ENCODE measurements at places on chromosomes 1 and 21.

DNA sequence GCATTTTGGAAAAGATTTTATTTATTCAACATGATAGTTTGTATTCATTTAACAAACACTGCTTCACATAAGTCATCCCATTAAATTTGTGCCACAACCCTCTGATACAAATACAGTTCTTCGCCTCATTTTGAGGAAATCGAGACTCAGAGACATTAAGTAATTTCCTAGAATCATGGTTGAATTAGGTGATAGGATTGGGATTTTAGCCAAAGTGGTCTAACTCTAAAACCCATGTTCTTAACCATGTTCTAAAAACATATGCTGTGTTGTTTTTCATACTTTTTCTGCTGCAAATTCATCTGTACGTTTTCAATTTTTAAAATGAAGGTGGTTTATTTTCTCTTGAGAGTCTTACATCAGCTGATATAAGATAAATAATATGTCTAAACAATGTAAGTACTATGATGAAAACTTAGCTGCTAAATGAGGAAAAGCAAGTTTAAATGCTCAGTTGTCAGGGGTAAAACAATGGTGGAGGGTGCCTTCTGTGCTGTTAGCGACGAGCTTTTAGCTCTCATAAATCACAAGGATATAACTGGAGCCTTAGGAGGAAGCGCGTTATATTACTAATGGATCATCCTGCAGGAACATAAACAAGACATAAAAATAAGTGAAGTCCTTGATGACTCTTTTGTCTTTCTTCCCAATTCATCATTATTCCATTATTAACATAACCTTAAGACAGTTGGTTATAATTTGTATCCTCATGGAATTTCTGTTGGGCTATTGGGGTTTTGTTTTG lies 97.7 kb downstream of the CACHD1 start:
- no peak for DNase-seq

- DNase-seq: peak; percentile 78
These were observed 112.3 kb downstream of the AK5 start for GRCh38 chr1:77394166-77394565.

- DNase-seq: no peak
These were observed 220.6 kb upstream of the PKN2 start for GRCh38 chr1:88463401-88463985.

GRCh38 chr1:39418236-39418635 lies 73.2 kb upstream of the BMP8A start:
- no peak for DNase-seq

DNA sequence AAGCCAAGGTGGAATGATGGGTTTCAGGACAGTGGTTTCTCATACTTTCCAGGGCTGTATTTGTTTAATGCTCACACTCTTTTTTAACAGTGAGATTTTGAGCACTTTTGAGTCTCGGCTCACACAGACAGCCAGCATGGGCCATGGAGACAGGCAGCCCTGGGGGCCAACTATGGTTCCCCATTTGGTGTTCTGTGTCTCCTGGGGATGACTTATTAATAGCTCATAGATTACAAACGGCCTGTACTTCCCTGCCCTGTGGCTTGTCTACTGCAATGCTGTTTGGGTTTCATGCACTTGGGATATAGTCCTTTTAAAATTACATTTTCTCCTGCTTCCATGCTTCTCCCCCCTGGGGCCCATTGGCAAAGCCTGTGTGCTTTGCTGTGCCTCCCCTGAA lies 178.3 kb downstream of the KCNJ6 start:
- no peak for DNase-seq

DNA sequence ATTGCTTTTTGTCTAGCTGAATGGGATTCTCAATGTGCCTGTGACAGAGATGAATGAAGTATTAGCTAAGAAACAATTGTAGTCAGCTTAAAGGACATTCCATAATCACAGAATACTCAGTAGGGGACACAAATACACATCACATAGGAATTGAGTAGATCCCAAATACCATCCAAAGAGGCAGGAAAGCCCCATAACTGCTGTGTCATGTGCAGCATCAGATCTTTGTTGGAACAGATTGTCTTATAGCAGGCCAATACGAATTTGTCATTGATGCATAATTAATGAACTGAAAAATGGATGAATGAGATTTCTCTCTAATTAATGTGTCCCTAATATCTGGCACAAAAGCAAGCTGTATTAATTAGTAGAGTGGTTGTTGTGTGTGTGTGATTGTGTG lies 82.3 kb upstream of the S1PR1 start:
- DNase-seq: no peak

DNA sequence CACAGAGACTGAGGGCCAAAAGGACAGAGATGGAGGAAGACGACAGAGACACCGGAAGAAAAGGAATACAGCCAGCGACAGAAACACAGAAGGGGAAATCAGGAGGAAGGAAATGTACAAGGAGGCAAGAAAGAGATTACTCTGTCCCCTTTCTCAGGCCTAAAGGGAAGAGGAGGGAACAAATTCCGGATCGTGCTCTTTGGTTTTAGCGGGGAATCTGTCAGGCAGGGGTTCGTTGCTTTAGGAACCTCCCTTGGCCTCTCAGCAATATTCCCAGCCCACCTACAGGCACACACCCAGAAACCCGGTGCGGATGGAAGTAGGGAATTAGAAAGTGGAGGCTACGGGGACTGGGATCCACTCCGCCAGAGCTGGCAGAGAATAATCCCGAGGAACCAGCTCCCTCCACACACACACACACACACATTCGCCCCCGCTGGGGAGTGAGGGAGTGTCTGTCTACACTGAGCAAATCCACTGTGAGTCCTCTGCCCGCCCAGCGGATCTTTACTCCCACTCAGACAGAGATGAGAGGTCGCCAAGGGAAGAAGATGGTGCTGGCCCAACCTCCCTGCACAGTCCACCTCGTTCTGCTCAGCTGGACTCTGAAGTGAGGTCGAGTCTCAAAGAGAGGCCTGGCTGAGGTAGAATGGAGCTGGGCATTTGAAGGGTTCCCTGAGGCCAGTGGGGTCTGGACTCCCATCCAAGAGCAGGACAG lies 5.7 kb downstream of the TAL1 start:
- no peak for DNase-seq

GRCh38 chr21:44709426-44710293 lies 1.7 kb downstream of the TSPEAR start:
- peak; percentile 10 for DNase-seq

DNA sequence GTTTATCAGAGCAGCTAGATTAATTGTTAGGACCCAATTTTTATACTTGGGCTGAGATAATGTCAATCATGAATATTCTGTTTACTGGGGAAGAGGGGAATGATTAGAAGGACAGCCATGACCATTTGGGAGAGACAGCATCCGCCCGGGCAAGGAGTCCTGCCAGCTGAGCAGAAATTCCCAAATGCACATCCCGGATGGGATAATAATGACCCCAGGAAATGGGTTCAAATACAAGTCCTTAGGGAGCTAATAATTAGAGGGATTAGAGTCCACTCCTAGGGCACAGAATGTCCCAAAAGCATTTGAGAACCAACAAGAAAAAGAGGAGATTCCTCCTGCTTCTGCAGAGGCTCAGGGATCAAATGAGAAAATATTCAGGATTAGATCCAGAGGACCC lies 115.9 kb downstream of the LRRC53 start:
- DNase-seq: no peak

- DNase-seq: no peak
These were observed 54.0 kb upstream of the IFFO2 start for GRCh38 chr1:19010503-19010902.

DNA sequence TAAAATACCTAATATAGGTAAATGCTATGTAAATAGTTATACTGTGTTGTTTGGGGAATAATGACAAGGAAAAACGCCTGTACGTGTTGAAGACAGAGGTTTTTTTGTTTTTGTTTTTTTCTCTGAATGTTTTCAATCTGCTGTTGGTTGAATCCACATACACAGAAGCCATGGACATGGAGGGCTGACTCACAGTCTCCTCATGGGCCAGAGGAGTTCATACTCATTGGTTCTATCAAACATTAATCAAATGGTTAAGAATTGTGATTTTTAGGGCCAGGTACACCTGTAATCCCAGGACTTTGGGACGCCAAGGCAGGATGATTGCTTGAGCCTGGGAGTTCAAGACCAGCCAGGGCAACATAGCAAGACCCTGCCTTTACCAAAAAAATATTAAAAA lies 20.5 kb downstream of the MIER1 start:
- no peak for DNase-seq

- DNase-seq: no peak
These were observed 103.3 kb upstream of the KCNK2 start for GRCh38 chr1:214979191-214979590.

DNA sequence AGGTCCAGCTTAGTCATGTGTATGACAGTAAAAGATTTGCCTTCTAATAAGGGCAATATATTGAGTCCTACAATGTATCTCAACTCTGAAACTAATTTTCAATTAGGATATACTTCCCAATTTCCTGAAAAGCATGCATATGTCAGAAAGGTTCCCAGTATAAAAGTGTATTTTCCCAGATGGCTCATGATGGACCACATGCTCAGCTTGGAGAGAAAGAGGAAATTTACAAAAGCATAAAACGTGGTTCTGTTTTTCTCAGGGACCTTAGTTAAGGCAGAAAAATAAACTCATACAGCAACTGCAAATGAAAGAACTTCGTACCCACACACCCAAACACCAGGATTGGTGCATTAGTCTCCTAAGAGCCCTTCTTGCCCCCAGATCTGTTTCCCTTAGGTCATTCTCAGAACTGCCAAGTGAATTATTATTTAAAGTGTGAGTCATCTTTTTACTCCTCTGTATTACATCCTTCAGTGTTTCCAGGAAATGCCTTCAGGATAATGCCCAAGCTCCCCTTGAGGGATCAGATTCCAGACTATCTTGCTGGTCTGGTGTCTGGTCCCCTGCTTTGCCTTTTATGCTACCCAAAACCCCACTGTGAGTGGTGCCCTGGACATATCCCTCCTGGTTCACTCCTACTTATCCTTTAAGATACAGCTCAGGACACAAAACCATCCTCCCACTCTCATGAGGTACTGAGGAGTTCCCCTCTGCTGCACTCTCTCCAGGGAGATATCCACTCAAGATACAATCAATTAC lies 57.4 kb downstream of the SSX2IP start:
- DNase-seq: peak; percentile 80

DNA sequence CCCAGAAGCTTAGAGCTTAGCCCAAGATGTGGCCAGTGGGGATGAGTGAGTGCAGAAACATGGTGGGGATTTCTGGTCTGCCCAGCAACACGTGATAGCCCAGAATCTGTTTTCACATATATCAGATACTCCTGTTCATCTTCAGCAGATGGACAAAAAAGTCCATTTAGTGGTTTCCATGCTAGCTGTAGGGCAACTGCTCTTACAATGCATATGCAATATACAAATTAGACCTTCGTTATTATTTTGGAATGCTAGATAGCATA lies 96.9 kb upstream of the SGIP1 start:
- DNase-seq: no peak

GRCh38 chr1:8370905-8371315 lies 53.0 kb downstream of the SLC45A1 start:
- DNase-seq: no peak

DNA sequence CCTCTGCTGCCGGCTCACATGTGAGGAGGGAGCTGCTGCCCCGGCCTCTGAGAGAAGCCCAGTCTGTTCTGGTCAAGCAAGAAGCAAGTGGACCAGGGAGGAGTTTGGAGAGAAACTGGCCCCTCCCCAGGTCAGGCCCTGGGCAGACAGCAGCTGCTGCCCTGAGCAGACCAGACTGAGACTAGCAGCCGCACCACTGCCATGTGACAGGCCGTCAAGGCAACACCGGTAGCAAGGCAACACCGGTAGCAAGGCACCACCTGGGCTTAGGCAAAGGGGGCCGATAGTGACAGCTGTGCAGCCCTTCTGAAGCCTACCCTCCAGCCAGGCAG lies 50.3 kb downstream of the ARHGEF16 start:
- no peak for DNase-seq

DNA sequence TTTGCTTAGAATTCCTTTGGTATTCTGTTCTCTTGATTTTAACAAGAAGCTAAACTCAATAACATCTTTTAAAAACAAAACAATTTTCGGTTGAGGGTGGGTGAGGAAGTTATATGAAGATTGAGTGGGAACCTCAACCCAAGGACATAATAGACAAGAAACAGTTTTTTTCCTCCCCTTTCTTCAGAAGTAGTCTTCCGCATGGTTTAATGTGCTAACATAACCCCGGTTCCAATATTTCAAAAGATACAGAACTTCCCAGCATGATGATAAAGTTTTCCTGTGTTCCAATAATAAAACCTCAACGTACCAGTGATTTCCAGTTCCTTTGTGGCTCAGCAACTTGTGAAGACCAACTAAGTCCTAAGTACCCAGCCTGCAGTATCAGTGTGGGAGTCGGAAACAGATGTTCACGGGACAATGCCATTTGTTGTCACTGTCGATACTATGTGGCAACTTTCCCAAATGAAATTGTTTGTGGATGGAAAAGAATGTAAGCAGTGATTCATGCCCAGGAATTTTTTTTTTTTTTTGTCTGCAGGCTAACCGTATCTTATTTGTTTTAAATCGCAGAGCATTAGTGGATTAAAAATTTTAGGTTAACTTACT lies 48.5 kb downstream of the NR5A2 start:
- DNase-seq: peak; percentile 84

DNA sequence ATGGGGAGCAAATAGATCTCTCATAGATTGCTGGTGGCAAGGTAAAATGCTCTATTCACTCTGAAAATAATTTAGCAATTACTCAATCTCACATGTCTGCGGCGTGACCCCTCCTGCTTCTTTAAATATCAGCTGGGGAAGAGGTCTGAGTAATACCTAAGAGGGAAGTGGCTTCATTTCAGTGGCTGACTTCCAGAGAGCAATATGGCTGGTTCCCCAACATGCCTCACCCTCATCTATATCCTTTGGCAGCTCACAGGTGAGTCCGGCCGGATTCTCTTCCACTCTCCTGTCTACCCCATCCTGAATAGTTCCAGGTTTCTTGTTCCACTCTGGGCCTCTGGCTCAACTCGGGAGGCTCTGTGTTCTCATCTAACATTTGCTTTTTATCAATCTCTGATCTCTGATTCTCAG lies at the start of gene SLAMF7:
TSS of gene SLAMF7 (plus strand) at position 150 of the 414 bp plus-strand sequence. CDS start at position 205, 55 bp downstream.
- peak; percentile 7 for DNase-seq

GRCh38 chr1:215899901-215900300 lies 332.8 kb downstream of the KCTD3 start:
- no peak for DNase-seq

- DNase-seq: no peak
These were observed 40.5 kb upstream of the CAPZB start for GRCh38 chr1:19525607-19526545.

DNA sequence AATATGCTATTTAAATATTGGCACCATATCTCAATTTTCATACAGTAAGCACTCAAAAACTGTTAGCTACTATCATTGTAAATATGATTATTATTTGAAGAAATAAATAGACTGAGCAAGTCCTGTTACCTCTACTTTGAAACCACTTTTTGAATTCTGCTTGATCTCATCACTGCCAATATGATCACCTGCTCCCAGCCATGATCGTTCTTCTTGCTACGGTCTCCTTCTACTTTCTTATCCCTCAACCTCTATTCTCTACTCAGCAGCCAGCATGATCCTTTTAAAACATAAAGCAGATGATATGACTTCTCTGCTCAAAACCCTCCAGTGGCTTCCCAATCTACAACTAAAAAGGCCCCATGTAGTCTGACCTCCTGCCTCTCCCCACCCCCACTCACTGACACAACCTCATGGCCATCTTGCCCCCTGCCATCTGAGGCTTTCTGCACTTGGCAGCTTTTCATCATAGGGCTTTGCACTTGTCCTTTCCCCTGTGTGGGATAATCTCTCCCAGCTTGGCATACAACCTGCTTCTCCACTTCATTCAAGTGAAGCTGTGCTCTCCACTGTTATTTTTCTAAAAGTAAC lies 27.2 kb downstream of the CD34 start:
- DNase-seq: no peak

- no peak for DNase-seq
These were observed 723.5 kb downstream of the LTN1 start for GRCh38 chr21:28269173-28269572.
